NCI-H1092 treated with DMSO at 0.1 percent for 48 hours (cell line): ENCODE measurements at places on chromosomes 12 and 14.

DNA sequence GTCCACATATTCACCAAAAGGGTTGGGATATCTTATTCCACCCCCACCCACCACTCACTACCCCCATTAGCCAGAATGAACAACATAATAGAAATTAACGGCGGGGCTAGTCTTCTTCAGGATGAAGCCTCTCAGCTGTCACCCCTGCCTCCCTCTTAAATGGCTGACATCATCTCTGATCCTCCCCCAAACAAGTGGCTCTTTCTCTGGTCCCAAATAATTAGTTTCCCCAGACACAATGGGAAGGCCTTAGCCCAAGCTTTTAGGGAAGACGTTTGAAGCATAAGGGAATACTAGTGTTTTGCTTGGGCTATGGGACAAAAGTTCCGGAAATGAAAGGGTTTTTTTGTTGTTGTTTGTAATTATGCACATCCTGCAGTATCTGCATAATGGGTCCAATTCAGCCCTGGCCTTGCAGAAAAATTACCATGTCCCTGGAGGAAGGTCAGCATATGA, 13.8 kb downstream of the STON2 start:
- no peak for DNase-seq

- no peak for DNase-seq
These were observed 366.2 kb downstream of the DUSP6 start for GRCh38 chr12:88986056-88986455.

DNA sequence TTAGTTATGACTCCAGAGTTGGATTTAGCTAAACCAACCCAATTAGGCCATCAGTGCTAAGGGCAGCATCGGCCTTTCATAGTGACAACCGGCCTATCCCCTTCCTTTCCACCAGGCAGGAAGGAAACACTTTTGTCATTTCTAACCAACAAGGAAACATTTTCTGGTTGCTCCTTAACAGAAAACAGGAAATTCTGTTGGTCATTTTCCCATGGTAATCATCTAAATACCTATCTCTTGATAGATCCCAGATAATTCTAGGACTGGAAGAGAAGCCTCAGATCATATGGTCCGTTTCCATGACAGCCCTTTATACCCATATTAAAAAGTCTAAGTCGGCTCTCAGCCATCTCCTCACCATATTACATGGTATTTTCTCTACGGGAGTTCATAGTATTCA, 79.2 kb upstream of the USP44 start:
- no peak for DNase-seq

GRCh38 chr14:47596232-47596631, 79.2 kb downstream of the MDGA2 start:
- DNase-seq: no peak

DNA sequence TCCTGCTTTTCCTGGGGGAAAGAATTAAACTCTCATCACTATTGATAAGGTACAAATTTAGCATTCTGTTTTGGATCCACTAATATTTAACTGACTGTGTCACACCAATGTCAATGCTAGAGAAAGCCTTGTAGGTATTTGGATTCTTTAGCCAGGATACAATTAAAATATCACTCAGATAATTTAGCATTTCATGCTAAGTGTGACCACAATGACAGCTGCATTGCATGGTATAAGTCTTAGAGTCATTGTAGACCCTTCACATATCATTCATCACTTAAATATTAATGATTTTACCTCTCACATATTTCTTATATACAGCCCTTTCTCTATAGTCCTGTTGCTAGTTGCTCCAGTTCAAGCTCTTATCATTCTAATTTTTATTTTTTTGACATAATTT, 85.3 kb upstream of the ATP2B1 start:
- no peak for DNase-seq

DNA sequence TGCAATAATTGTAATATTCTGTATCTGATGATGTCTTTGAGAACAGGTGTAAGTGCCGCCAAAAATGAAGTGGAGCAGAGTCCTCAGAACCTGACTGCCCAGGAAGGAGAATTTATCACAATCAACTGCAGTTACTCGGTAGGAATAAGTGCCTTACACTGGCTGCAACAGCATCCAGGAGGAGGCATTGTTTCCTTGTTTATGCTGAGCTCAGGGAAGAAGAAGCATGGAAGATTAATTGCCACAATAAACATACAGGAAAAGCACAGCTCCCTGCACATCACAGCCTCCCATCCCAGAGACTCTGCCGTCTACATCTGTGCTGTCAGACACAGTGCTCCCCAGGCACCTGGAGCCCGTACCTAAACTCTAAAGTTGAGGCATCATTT, 268.7 kb downstream of the DAD1 start:
- DNase-seq: no peak

- DNase-seq: no peak
These were observed 584.1 kb downstream of the VRK1 start for GRCh38 chr14:97381309-97381708.

DNA sequence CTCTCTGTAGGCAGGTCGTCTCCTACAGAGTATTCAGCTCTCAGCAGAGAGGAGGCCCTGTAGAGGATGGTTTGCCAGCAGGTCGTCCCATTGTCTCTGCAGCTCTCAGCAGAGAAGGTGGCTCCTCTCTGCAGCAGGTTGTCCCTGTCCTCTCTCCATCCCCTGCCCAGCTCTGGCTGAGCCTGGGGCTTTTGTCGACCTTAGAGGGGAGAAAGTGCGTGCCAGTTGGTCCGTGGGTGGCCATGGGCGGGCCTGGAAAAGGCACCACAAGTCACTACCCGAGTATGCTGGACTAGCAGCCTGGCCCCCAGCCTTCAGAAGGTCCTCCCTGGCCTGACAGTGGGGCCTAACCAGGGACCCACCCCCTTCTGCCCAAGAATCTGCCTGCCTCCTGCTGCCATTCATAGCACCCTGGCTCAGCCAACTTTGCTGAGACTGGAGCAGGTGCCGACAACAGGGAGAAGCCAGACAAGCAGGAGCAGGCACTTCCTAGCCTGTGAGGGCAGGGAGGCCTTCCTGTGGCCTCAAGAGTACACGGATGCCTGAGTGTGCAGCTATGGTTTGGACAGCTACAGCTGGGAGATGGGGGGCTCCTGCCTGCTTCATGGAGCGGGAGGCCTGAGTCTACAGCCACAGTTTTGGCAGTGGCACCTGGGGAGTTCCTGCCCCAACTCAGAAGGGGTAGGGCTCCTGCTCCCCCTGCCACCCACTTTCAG, 59.7 kb upstream of the KCNH3 start:
- DNase-seq: no peak

- peak; percentile 55 for DNase-seq
These were observed 26.5 kb downstream of the ZBTB42 start for GRCh38 chr14:104827177-104828055.

- no peak for DNase-seq
These were observed 8.3 kb downstream of the CPNE6 start for GRCh38 chr14:24079491-24080141.

DNA sequence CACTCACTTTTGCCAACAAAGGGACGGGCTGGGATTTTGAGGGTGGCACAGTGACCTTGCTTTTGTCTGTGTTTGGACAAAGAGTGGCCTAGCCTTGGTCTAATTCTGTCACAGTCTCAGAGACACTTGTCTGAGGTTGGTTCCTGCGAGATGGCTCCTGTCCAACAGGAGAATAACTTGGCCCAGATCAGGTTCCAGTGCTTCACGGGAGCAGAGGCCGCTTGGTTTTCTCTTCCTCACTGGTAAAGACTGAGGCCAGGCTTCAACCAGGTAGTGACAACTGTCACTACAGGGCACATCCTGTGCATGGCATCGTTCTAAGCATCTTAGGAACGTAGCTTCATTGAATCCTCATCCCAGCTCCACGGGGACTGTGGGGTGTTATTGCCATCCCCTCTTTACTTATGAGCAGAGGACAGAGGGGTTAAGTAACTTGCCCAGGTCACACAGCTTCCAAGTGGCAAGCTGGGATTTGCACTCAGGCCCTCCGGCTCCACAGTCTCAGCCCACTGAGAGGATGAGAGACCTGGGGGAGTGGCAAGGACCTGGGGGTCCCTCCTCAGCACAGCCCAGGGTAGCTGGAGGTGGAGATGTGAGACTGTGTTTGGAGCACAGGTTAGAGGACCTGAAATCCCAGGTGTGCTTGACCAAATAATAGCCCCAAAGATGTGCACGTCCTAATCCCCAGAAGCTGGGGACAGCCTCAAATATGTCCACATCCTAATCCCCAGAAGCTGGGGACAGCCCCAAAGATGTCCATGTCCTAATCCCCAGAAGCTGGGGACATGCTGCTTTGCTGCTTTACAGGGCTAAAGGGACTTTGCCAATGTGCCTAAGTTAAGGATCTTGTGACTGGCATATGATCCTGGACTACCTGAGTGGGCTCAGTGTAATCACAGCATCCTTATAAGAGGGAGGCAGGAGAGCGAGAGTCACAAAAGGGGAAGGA, 179.2 kb upstream of the RTL1 start:
- DNase-seq: no peak

DNA sequence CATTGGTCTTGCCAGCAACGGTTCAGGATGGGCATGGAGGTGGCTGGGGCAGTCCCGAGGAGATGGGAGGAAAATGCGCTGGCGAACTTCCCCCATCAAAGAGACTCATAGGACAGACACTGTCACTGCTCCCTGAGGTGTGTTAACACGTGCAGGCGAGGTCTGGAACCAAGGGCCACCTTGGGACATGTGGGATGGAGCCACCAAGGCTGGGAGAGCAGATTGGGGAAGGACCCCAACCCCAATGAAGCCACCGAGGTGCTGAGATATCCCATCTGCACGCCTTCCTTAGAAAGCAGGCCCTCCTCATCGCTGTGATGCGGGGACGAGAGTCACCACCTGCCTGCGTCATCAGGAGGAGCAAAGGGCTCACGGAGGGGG, 16.9 kb upstream of the BEGAIN start:
- DNase-seq: no peak

DNA sequence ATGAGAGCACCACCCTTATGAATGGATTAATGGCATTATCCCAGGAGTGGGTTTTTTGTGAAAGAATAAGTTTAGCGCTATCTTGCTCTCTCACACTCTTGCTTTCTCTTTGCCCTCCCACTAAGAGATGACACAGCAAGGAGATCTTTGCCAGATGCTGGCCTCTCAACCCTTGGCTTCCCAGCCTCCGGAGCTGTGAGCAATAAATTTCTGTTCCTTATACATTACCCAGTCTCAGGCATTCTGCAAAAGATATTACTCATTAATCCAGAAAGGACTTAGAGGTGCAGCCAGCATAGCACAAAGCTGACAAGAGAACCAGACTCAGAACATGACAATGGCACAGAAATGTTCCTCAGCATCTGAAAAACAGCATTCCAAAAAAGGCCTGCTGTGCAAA, 190.6 kb downstream of the ITPR2 start:
- DNase-seq: no peak

DNA sequence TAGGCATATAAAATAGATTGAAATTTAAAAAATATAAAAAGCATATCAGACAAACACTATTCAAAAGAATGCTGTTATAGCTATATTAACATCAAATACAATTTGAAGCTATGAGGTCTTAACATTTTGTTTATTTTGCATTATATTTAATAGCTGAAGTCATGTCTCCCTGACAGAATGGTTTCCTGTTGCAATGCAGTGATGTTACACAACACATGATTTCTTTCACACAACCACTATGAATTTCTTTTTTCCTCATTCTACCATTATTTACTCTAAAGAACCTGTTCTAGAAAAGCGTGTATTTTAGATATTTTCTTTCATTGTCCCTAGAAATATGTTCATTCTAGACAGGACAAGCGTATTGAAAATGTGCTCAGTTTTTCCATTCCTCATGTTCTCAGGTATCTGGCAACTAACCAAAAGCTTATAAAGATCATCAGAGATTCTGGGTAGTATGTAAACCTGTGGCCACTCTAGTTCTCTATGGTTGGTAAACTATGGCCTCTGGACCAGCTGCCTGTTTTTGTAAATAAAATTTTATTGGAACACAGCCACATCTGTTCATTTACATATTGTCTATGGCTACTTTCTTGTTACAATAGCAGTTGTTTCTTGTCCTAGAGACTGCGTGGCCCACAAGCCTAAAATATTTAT, 183.8 kb downstream of the FOXA1 start:
- peak; percentile 54 for DNase-seq

GRCh38 chr12:13864081-13864673, 117.2 kb downstream of the GRIN2B start:
- DNase-seq: peak; percentile 64

DNA sequence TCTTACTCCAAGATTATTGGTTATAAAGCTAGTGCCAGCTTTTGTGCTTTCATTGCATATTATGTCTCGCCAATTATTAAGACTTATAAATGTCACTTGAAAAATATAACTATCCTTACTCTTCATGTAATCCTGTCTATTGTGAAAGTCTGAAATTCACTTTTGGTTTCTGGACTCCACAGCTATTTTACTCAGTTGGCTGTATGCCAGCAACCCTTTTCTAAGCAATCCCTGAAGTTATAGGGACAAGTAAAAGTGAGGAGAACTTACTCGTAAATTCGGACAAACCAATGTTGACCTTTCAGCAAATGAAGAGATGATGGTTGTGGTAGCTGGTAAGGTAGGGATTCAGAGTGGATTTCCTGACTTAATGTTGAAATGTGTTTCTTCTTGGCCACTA, 196.3 kb downstream of the NPAS3 start:
- no peak for DNase-seq

- peak; percentile 34 for DNase-seq
These were observed 10.6 kb upstream of the PYGL start for GRCh38 chr14:50954811-50955372.
